ENCODE measurements at places on chromosomes 4 and X.

DNA sequence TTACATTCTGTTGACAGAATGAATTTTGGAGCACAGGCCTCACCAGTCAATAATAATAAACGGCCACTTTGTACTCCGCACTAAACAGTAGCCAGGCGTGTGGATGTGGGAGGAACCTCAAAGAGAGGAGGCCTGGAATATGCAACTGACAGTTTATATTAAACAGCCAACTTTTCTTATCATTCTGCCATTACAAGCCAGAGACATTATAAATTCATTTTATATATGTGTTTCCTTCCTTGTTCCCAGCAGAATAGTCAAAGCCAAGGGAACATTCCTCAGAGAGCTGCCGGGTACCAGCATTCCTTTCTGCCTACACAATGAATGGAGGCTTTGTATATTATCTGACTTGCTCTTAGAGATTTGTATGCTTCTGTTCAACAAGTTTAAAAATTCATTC is 436.5 kb upstream of the FTHL17 start:
- DNase-seq: no peak

DNA sequence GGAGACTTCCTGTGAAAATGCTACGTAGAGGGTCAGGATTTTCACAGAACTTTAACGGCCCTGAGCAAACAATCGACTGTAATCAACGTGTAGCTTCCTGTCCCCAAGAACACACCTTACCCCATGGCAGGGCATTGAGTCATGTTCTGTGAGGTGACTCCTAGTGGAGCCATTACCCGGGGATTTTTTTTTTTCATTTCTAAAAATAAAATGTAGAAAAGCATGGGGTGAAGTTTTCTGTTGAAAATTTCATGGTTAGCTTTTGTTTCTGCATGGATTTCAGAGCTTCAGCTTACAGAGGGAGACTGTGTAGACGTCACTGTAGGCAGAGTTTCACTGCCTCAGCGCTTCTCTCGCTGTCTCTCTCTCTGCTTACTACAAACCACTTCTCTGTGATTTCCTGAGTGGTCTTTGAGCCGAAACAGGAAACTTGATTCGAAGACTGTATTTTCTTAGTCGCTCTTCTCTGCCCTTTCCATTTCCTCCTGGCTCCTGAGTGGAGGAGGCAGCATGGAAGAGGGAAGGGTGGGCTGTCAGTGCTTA is 111.7 kb downstream of the NFKB1 start:
- DNase-seq: no peak

DNA sequence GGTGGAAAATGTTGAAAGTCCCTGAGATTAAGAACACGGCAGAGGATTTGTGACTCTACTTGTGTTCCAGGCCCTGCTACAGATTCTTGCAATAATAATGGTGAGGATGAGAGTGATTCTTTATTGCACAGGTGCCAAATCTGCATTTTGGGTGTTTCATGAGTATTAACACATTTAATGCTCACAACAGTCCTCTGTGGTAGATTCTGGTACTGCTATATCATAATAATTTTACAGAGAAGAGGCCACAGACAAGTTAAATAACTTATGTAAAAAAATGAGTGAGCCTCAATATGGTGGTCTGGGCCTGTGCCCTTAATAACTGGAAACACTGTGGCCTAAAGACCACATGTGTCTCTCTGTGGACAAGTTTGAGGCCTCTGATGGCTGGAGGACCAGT is 124.3 kb downstream of the C4orf33 start:
- DNase-seq: no peak

DNA sequence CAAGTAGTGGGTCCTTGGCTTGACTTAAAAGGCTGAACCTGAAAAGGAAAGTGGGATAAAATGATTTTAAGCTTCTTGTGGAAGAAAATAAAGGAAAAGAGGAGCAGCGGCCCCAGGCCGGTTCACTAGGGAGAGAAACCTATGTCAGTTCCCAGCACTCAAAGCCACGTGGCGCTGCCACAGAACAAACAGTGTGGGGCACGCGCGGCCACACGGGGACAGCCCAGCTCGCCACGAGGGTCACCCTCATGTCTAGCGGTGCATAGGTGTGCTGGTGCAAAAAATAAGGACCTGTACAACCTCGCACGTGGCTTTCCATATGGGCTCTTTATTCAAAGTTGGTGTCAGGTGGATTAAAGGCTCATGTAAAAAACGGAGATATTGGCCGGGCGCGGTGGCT is 17.1 kb downstream of the MSANTD1 start:
- DNase-seq: no peak

DNA sequence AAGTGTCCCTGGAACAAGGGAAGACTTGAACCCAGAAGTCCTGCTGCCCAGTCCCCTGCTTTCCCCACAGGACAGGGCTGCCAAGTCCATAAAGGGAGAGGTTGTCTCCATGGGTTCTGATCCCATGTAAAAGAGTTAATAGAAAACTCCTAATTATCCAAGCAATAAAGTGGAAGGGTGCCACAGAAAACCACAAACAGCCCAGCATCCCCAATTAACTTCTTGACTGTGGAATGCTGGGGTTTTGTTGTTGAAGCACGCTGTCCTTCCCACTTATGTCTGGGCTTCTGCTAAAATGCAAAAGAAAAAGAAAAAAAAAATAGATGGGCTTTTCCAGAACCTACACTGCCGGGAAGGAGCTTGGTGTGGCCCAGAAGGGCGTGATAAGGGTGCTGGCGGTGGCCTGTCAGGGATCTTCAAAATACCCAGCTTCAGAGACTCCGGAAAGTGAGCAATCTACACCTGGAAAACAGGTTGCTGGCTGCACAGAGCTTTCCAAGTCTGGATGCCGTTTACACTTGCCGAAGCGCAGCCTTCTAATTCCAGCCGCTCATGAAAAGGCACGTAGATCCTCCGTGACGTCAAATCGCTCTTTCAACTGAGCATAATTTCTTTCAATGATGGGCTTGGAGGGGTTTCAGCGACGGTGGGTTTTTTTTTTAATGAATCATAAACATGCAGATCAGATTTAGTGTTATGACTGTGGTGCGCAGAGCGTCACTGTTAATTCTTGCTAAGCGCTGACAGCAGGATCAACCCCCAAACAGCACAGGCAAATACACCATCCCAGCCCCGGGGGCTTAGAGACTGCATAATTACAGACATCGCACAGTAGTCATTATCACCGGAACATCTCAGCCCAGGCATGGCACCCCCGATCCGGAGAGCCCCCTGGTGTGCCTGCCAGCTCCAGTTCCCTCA is 197.6 kb downstream of the BCOR start:
- no peak for DNase-seq

DNA sequence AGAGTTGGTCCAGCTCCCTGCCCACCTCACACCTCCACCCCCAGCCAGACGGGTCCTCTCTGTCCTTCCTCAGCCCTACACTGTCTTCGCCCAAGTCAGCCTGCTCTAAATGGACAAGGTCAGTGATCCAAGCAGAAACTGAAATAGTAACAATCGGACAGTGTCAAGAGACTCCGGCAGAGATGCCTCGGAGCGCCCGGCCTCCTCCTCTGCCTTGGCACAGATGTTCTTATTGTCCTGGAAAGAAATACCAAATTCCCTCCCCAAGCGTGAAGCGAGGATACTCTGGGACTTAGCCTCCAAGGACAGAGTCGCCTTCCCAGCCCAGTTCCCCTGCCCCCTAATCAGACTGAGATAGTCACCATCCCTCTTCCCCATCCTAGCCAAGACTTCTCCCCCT is 28.5 kb downstream of the UTP14A start:
- no peak for DNase-seq

DNA sequence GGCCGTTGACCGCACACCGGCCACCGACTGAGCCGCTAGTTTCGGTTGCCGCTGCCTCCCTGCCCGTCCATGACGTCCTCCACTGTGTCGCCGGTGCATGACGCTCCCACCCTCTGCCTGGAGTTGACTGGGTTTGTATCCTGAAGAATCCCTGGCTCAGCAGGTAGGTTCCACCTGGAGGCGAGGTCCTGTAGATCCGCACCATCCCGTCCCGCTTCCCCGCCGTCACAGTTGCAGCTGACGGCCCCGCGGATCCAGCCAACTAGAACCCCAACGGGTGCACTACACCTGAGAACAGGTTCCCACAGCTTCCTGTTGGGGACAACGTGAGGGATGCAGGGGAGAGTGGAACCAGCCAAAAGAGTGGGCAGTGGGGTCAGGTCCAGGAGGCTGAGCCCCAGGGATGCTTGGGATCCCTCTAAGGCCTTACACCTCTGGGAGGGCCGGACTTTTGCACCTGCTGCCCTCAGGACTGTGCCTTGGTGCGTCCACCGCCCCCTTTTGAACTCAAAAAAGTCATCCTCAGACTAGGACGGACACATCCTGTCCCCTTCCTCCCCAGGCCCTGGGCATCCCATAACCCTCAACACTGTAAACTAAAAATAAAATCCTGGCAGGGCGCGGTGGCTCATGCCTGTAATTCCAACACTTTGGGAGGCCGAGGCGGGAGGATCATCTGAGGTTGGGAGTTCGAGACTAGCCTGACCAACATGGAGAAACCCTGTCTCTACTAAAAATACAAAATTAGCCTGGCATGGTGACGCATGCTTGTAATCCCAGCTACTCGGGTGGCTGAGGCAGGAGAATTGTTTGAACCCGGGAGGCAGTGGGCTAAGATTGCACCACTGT is 1.1 kb upstream of the SLBP start:
- DNase-seq: no peak

GRCh38 chr4:109499513-109499912 is 60.5 kb upstream of the MCUB start:
- no peak for DNase-seq

GRCh38 chr4:26076896-26077295 is 162.9 kb downstream of the SMIM20 start:
- no peak for DNase-seq

- DNase-seq: no peak
Observed at GRCh38 chr4:54588404-54588803, 69.4 kb upstream of the KIT start.

DNA sequence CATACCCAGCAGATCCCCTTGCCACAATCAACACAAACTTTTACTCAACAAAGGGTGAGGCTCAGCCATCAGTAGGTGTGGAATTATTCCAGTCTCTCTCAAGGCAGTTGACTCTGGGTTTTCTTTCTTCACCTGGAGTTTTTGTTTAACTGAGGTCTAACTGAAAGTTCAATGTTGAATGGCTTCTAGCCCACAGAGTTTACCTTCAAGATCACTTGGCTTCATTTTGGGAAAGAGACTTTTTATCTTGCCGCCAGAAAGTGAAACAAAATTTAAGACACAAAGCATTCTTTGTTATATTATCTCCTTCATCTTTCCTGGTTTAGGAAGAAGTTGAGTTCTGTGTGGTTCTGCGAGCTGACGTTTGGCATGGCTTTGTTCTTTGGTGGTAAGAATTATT is 83.8 kb upstream of the RASGEF1B start:
- no peak for DNase-seq

- DNase-seq: no peak
Observed at GRCh38 chr4:8244001-8244757, 25.4 kb upstream of the HTRA3 start.

DNA sequence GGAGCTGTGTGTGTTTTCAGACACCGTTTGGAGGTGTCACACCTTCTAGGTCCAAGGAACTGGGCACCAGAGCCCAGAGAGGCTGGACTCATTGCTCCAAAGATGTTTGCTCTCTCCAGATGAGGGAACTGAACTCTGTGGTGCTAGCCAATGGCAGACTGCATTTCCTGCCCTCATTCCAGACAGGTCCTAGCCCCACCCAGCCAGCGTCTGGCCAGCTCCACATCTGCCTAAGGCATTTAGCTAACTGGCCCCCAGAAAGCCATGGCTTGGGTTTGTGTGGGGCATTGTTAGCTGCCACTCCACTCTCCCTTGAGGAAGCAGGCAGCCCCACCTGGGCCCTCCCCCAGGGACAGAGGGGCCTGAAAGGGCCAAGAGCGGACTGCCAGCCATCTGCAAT is 11.4 kb downstream of the FGD1 start:
- no peak for DNase-seq

DNA sequence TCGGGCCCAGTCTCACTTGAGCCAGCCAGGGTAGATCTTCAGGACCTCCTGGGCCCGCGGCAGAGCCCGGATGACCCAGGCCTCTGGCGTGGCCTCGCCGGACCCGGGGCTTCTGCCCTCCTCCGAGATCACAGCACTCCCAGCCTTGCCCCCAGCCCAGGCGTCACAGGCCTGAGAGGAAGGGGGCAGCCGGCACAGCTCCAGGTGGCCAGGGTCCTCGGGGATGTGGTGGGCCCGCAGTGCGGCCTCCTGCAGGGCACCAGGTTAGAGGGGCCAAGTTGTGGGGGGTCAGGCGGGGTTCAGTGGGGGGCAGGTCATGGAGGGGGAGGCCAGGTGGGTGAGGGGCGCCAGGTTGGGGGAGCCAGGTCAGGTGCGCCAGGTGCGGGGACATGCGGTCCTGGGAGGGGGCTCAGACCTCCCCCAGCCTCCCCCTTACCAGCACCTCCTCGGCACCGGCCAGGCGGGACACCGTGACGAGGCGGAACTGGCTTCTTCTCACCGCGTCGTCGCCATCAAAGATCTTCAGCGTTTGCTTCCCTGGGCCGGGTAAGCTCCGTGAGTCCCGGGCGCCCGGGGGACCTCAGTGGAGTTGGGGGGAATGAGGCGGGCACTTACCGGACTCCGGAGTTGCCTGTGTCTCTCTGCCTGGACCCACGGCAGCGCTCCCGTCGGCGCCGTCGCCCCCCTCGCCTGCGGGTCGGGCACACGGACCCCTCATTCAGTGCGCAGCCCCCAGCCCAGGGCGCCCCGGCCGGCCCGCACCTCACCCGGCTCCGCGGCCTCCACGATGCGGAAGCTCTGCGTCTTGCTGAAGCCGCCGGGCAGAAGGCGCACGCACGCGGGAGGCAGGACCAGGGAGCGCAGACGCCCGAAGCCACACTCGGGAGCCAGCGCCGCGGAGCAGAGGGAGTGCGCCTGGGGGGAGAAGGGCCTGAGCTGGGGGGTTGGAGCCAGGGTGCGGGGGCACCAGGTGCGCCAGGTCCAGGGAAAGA is 6.0 kb downstream of the DGKQ start:
- no peak for DNase-seq

GRCh38 chr4:30281986-30282385 is 438.2 kb upstream of the PCDH7 start:
- DNase-seq: no peak

GRCh38 chr4:25859429-25860148 is 3.2 kb downstream of the SEL1L3 start:
- no peak for DNase-seq

- no peak for DNase-seq
Observed at GRCh38 chr4:113013751-113014150, 35.7 kb upstream of the ANK2 start.

DNA sequence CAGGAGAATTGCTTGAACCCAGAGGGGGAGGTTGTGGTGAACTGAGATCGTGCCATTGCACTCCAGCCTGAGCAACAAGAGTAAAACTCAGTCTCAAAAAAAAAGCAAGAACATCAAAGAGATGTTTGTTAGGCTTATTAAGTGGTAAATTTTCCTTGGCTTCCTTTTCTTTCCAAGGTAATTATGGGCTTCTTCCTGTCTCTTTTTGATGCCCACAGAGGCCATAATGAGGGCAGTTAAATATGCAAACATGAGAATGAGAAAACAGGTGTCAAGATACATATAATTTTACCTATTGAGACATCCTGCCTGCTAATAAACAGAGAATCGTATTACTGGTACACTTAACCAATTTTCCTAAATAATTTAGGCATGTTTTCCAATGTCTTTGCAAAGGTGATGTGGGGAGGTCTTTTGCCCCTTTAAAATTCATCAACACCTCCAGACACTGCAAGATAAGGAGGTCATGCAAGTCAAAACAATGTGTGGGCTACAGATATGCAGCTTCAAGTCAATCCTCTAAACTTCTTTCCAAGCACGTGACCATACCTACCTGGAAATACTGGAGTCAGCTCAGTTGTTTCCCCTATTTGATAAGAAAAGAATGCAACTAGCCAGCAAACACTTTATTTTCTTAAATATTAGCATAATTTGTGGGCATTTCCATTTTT is 2.7 kb downstream of the SLC39A8 start:
- DNase-seq: no peak
